ENCODE measurements at places on chromosomes 4 and X.

DNA sequence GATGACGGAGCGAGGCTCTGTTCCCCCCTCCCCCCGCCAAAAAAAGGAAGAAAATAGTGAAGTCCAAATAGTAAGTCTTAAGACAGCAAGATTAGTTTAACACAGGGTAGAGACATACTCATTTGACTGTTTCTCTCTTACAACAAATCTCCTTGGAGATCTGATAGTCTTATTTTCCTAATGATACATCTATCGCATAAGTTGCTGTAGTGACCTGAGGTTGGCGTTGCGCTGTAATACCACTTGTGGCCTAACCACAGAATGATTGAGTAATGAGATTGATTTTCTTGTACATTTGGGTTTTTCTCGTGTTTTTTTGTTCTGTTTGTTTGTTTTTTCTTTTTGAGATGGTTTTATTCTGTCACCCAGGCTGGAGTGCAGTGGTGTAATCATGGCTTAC lies 27.2 kb downstream of the OCIAD1 start:
- DNase-seq = no peak
- H3K4me1 ChIP-seq = no peaks in the 10 kb centered on the region
- H3K36me3 ChIP-seq = peaks cover 87% of the 10 kb centered on the region
- no peaks in the 10 kb centered on the region for H3K27me3 ChIP-seq
- no peak overlapping the region for H3K27ac ChIP-seq

GRCh38 chr4:4560136-4560535 lies 18.3 kb upstream of the STX18 start:
- no peaks in the 10 kb centered on the region for H3K36me3 ChIP-seq
- DNase-seq = no peak
- H3K4me1 ChIP-seq = no peaks in the 10 kb centered on the region
- H3K27ac ChIP-seq = no peak overlapping the region
- no peak overlapping the region for H3K4me3 ChIP-seq

DNA sequence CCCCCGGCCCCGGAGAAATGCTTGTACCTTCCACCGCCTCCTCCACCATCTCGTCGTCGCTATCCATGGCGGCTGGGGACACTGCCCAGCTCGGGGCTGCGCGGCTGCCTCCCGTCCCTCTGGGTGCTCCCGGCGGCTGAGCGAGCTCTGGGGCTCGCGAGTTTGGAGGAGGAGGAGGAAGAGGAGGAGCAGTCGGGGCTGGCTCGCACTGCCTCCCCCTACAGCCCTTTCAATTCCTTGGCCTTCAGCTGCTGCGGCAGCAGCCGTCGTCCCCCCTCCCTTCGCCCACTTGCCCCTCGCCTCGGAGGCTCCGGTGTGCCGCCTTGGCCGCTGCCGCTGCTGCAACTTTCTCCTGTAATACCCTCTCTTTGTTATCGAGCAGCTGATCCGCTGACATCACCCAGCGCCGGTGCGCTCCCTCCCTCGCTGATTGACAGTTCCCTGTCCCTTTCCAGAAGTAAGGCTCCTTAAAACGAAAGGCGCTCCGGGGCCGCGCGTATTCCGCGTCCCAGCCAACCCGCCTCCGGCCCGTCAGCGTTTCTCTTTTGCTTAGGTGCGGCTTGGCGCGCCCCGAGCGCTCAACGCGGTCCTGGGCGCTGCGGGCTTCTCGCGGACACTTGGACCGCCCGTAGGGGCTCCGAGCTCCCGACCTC lies at the start of gene SETD7:
Gene SETD7 (minus strand): TSS at position 149 of the 653 bp plus-strand sequence. CDS start 82 bp downstream, at position 67.
- no peaks in the 10 kb centered on the region for H3K36me3 ChIP-seq
- H3K27ac ChIP-seq = peak within 1 kb of the TSS; percentile 99
- H3K4me1 ChIP-seq = peaks cover 26% of the 10 kb centered on the region

GRCh38 chr4:141081921-141082395 lies 51.3 kb downstream of the RNF150 start:
- H3K4me3 ChIP-seq = no peak overlapping the region
- H3K4me1 ChIP-seq = no peaks in the 10 kb centered on the region
- no peaks in the 10 kb centered on the region for H3K27me3 ChIP-seq
- H3K27ac ChIP-seq = no peak overlapping the region
- DNase-seq = no peak
- H3K36me3 ChIP-seq = no peaks in the 10 kb centered on the region

- H3K27ac ChIP-seq = peak overlapping the region; percentile 97
- no peak for DNase-seq
- no peaks in the 10 kb centered on the region for H3K27me3 ChIP-seq
- H3K4me3 ChIP-seq = peak overlapping the region; percentile 57
Measured at GRCh38 chr4:86595426-86595805, 1.3 kb downstream of the PTPN13 start.

GRCh38 chr4:26557164-26557563 lies 26.7 kb upstream of the TBC1D19 start:
- H3K4me3 ChIP-seq = no peak overlapping the region
- no peak overlapping the region for H3K27ac ChIP-seq
- H3K36me3 ChIP-seq = no peaks in the 10 kb centered on the region
- no peaks in the 10 kb centered on the region for H3K4me1 ChIP-seq
- DNase-seq = no peak
- H3K27me3 ChIP-seq = no peaks in the 10 kb centered on the region

- no peaks in the 10 kb centered on the region for H3K4me1 ChIP-seq
- no peaks in the 10 kb centered on the region for H3K36me3 ChIP-seq
- no peak for DNase-seq
- no peak overlapping the region for H3K4me3 ChIP-seq
Measured at GRCh38 chr4:141009931-141010330, 123.3 kb downstream of the RNF150 start.

DNA sequence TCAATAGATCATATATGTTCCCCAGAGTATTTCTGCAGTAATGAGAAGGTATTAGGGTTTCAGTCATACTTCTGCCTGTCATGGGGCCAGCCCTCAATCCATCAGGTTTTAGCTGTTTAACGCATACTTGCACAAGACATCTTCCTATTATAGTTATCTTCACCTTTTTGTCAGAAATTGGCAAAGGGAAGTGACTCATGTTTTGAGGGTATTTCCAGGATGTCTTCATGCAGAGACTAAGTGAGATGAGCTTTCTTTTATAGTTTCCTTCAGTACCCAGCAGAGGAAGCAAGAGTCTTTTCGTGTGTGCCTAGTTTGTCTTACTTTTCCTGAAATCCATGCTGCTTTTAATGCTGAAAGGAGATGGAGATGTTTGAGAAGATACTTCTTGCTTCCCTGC lies 9.5 kb downstream of the CSTF2 start:
- no peaks in the 10 kb centered on the region for H3K4me1 ChIP-seq
- no peak for DNase-seq
- H3K27ac ChIP-seq = no peak overlapping the region
- H3K27me3 ChIP-seq = no peaks in the 10 kb centered on the region

GRCh38 chrX:123976706-123977316 lies 15.3 kb downstream of the STAG2 start:
- DNase-seq = no peak
- no peak overlapping the region for H3K4me3 ChIP-seq
- H3K27ac ChIP-seq = no peak overlapping the region
- H3K36me3 ChIP-seq = no peaks in the 10 kb centered on the region
- H3K4me1 ChIP-seq = no peaks in the 10 kb centered on the region

DNA sequence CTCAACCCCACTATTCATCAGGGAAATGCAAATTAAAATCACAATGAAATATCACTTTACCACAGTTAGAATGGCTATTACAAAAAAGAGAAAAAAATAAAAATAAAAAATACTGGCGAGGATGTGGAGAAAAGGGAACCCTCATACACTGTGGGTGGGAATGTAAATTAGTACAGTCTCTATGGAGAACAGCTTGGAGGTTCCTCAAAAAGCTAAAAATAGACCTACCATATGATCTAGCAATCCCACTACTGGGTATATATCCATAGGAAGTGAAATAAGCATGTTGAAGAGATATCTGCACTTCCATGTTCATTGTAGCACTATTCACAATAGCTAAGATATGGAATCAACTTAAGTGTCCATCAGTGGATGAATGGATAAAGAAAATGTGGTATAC lies 50.5 kb upstream of the PAGE1 start:
- DNase-seq = no peak
- H3K36me3 ChIP-seq = no peaks in the 10 kb centered on the region
- H3K4me3 ChIP-seq = no peak overlapping the region
- H3K4me1 ChIP-seq = no peaks in the 10 kb centered on the region

DNA sequence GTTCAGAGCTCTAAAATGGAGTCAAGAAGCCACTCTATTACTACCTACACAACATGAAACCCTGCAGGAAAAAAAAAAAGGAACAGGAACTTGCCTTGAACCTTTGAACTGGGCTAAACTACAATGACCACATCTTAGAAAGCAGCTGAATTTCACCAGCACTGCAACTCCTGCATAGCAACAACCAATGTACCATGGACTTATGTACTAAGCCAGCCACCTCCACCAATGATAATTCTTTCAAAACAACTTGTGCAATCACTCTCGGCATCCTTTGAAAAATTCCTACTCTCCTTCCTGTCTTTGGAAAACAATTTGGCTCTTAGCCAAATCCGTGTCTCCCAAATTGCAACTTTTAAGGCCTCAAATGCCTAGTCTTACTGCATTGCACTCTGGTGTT lies 26.8 kb upstream of the FMR1 start:
- no peak overlapping the region for H3K27ac ChIP-seq
- no peaks in the 10 kb centered on the region for H3K36me3 ChIP-seq
- no peaks in the 10 kb centered on the region for H3K4me1 ChIP-seq
- no peak for DNase-seq

DNA sequence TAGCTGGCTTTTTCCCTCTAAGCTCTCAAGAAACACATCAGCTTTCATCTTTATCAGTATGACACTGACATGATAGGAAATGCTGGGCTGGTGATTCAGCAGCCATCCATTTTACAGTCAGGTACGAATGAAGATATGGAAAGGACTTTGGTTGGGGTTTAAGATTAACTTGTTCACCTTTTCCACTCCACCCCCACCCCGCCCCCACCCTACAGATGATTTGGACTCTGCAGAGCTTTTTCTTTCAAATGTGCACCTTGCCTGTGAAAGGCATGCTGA lies 132.6 kb downstream of the AKAP4 start:
- no peaks in the 10 kb centered on the region for H3K36me3 ChIP-seq
- no peaks in the 10 kb centered on the region for H3K4me1 ChIP-seq
- H3K27me3 ChIP-seq = no peaks in the 10 kb centered on the region
- no peak for DNase-seq
- no peak overlapping the region for H3K4me3 ChIP-seq
- no peak overlapping the region for H3K27ac ChIP-seq

GRCh38 chr4:112647785-112648184 lies 10.8 kb downstream of the LARP7 start:
- no peaks in the 10 kb centered on the region for H3K27me3 ChIP-seq
- no peak overlapping the region for H3K4me3 ChIP-seq
- no peaks in the 10 kb centered on the region for H3K4me1 ChIP-seq
- no peak overlapping the region for H3K27ac ChIP-seq
- peaks cover 88% of the 10 kb centered on the region for H3K36me3 ChIP-seq
- no peak for DNase-seq

- no peak for DNase-seq
- H3K4me3 ChIP-seq = no peak overlapping the region
- no peak overlapping the region for H3K27ac ChIP-seq
- peaks cover 13% of the 10 kb centered on the region for H3K4me1 ChIP-seq
Measured at GRCh38 chr4:141074098-141074878, 59.0 kb downstream of the RNF150 start.

- H3K27me3 ChIP-seq = no peaks in the 10 kb centered on the region
- H3K4me3 ChIP-seq = no peak overlapping the region
- H3K4me1 ChIP-seq = no peaks in the 10 kb centered on the region
- no peak overlapping the region for H3K27ac ChIP-seq
- DNase-seq = no peak
Measured at GRCh38 chr4:128323401-128323800, 35.8 kb upstream of the PGRMC2 start.

GRCh38 chrX:142804085-142804484 lies 221.6 kb upstream of the SPANXN4 start:
- no peaks in the 10 kb centered on the region for H3K4me1 ChIP-seq
- DNase-seq = no peak
- no peak overlapping the region for H3K4me3 ChIP-seq
- no peaks in the 10 kb centered on the region for H3K36me3 ChIP-seq
- no peak overlapping the region for H3K27ac ChIP-seq

- no peak overlapping the region for H3K4me3 ChIP-seq
- no peak overlapping the region for H3K27ac ChIP-seq
- H3K4me1 ChIP-seq = no peaks in the 10 kb centered on the region
- H3K36me3 ChIP-seq = no peaks in the 10 kb centered on the region
- DNase-seq = no peak
Measured at GRCh38 chrX:38618180-38618579, 56.8 kb downstream of the TSPAN7 start.

DNA sequence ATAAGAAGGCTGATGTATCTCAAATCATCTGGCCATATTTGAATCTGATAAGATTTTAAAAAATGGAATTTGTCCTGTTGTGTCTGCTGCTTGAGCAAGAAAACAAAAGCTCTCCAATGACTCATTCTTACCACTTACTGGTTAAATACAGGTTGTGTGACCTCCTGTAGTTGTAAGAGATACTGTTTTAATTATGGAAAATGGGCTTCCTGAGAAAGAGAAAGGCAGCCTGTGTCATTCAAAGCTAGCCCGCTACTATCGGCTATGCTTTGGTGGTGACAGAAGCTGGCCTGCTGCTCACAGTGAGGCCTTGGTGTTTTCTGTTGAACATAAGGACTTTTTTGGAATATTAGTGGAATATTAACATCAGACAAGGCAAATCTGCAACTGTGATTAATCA lies 1722.1 kb upstream of the PCDH10 start:
- no peak for DNase-seq
- no peak overlapping the region for H3K4me3 ChIP-seq
- H3K27me3 ChIP-seq = no peaks in the 10 kb centered on the region
- H3K27ac ChIP-seq = no peak overlapping the region
- H3K36me3 ChIP-seq = no peaks in the 10 kb centered on the region
- H3K4me1 ChIP-seq = no peaks in the 10 kb centered on the region

DNA sequence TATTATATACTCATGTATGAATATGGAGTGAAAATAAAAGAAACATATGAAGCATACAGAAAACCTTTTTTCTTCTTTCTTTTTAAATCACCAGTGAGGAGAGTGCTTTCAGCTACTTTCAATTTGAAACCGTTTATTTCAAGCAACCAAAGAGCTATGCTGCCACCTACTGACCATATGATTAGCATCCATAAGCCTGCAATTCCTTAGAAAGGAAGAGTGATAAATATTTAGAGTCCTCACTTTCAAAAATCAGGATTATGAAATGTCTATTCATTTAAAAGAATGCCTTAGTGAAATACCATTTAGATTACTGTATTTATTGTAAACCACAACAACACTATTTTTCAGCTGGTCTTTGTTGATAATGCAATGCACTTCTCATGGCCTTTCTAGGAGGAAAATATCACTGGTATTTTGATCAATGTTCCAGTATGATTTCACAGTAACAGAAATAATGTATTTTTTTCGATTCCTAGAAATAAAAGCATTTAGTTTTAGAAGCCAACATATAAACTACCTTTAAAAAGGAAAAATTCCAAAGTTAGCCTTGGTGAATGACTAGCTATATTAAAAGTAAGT lies 667.6 kb downstream of the PCDH18 start:
- H3K27me3 ChIP-seq = no peaks in the 10 kb centered on the region
- no peaks in the 10 kb centered on the region for H3K4me1 ChIP-seq
- DNase-seq = no peak
- no peaks in the 10 kb centered on the region for H3K36me3 ChIP-seq
- H3K4me3 ChIP-seq = no peak overlapping the region

- H3K4me3 ChIP-seq = no peak overlapping the region
- no peaks in the 10 kb centered on the region for H3K27me3 ChIP-seq
- no peak for DNase-seq
- H3K4me1 ChIP-seq = no peaks in the 10 kb centered on the region
- no peaks in the 10 kb centered on the region for H3K36me3 ChIP-seq
- no peak overlapping the region for H3K27ac ChIP-seq
Measured at GRCh38 chrX:12758291-12758690, 32.9 kb upstream of the PRPS2 start.

All from tibial nerve (tissue), 4 donors.